ENCODE measurements at places on chromosomes 5 and 9. TPM values are rescaled to one million over a fixed set of nuclear protein-coding genes. Genes with fewer than 3 reads are reported as not detected.

The LHFPL2 gene
- 21.1 TPM for total RNA-seq

The FAM240B gene
- total RNA-seq = not detected

The SARDH gene
- 9.2 TPM for total RNA-seq

The BARHL1 gene
- 3.1 TPM for total RNA-seq

The ROPN1L gene
- total RNA-seq = not detected

The SETD9 gene
- 39.3 TPM for total RNA-seq

The ARSI gene
- total RNA-seq = 4.2 TPM

The RORB gene
- 2.5 TPM for total RNA-seq

The KIF20A gene
- total RNA-seq = 128 TPM

The PSAT1 gene
- 357 TPM for total RNA-seq

The FOXD4 gene
- not detected for total RNA-seq

The SYK gene
- not detected for total RNA-seq

The HBEGF gene
- total RNA-seq = 2.4 TPM
